ENCODE measurements at places on chromosomes 3 and 15. TPM values are rescaled to one million over a fixed set of nuclear protein-coding genes. Genes with fewer than 3 reads are reported as not detected.

Gene BCL2A1
- 0.43 TPM for total RNA-seq

Gene SLC28A2
- not detected for total RNA-seq

Gene SH2D7
- total RNA-seq: not detected

Gene TRPM1
- not detected for total RNA-seq

Gene CHRFAM7A
- total RNA-seq: 0.22 TPM

Gene RBP2
- not detected for total RNA-seq

Gene CHRD
- total RNA-seq: 7.8 TPM

Gene LYZL4
- total RNA-seq: not detected

Gene CLDN18
- total RNA-seq: not detected

Gene ZDHHC19
- total RNA-seq: not detected

Gene ITPKA
- 2.6 TPM for total RNA-seq

Gene NANOGP8
- total RNA-seq: not detected

Measured in Right ventricle myocardium superior (tissue), 1 donor.